ENCODE measurements at places on chromosomes 12 and 14.

DNA sequence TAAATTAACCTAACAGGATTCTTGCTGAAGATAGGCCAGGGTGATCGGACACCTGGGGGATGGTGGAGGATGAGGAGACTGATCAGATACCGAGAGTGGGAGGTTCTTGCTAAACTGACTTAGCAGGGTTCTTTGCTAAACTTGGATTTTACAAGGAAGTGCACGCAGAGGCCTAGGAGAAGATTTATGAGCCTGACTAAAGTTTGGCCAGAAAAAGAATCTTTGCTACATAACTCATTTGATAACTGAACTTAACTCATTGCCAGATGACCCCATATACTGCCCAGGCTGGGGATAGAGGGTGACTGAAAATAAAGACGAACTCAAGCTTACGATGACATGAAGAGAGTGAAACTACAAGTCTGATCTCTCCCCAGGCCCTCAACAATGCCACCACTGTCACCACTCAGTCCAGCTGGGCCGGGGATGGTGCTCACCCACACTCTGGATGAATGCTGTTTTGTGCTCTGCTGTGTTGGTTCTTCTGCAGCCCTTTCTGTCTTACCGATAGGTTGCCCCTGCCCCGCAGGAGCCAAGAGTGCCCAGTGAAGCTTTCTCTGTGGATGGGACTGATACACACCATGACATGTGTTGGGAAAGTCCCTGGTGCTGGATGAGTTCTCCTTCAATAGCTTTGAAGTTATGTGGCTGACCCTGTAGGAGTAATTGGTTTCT is 29.0 kb downstream of the PPFIBP1 start:
- DNase-seq, result no peak

DNA sequence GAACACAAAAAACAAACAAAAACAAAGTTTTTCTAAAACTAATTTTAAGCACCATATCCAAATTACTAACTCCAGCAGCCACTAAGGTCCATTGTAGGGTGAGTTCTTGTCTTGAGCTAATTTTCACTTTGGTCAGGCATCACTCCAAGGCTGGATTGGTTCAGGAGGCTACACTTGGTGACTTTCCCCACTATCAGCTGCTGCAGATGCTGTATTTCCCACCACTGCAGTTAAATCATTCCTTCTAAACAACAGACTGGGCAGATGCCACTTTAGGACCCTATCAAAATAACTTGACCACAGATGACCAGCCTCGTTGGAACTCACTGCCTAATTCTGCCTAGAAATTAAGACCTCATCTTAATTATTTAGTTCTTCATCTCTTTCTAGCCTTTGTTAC is 140.5 kb downstream of the SLC16A7 start:
- no peak for DNase-seq

DNA sequence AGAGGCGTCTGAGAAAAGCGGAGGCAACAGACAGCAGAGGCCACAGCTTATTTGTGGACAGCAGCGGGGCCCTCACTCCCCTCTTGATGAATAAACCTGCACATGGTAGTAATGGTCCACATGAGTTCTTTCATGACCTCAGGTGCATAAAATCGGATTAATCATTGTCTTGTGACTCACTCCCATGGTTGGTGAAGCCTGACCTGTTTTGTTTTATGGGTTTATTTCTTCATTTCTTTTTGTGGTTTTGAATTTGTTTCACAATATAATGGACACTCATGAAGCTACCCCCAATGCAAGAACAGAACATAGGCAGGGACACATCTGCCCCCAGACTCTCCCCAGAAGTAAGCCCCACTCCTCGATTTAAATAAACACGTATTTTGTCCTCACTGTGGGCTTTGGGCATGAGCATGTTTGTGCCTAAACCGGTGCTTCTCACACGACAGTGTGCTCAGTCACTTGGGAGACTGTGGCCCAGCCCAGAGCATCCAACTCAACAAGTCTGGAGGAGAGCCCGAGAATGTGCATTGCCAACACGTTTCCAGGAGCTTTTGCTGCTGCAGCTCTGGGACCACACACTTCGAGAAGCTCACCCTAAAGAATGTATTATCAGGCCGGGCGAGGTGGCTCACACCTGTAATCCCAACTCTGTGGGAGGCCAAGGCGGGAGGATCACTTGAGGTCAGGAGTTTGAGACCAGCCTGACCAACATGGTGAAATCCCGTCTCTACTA is 116.1 kb downstream of the SCARB1 start:
- DNase-seq, result peak; percentile 88

GRCh38 chr12:121278169-121279070 is 18.1 kb downstream of the CAMKK2 start:
- no peak for DNase-seq

- DNase-seq, result no peak
Observed at GRCh38 chr12:130969223-130969622, 15.5 kb downstream of the ADGRD1 start.

All from fibroblast of skin of left quadriceps (primary cell).